ENCODE measurements at places on chromosomes 7 and 10.

DNA sequence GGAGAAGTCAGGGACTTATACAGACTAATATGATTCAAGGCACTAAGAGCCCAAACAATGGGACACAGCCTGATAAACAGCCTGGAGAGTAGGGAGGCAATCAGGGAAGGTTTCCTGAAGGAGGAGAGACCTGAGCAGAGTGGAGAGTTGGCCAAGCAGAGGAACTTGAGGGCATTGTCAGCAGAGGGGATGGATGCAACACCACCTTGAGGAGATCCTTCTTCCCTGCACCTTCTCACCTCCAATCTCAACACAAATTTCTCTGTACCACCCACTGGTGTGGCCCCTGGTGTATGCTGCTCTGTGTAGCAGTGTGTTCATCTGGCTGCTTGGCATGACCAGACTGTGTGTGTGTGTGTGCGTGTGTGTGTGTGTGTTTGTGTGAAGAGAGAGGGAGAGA is 146.2 kb downstream of the WDR11 start:
- no peak for DNase-seq

DNA sequence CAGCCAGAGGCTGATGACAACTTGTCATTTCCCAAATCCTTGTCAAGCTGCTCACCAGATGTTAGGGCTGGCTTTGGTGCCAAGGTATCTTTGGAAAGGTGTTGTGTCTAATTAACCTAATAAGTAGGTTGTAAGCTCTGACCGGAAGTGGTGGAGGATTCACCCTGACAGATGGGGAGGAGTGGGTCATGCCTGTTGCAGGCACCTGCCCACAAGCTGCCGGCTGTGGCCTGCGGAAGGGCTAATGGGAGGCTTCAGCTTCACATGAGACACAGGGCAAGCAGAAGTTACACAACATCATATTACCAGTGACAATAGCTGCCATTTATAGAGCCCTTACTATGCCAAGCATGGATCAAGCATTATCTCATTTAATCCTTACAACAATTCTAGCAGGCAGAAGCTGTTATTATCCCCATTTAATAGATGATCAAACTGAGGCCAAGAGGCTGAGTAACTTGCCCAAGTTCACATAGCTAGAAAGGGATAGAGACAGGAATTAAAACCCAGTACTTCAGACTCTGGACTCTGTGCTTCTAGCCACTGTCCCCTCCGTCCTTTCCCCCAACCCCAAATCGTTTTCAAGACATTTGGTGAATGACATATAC is 63.1 kb upstream of the DUSP5 start:
- DNase-seq = no peak

- DNase-seq = no peak
Measured at GRCh38 chr7:102395592-102395872, 631 bp upstream of the PRKRIP1 start.

DNA sequence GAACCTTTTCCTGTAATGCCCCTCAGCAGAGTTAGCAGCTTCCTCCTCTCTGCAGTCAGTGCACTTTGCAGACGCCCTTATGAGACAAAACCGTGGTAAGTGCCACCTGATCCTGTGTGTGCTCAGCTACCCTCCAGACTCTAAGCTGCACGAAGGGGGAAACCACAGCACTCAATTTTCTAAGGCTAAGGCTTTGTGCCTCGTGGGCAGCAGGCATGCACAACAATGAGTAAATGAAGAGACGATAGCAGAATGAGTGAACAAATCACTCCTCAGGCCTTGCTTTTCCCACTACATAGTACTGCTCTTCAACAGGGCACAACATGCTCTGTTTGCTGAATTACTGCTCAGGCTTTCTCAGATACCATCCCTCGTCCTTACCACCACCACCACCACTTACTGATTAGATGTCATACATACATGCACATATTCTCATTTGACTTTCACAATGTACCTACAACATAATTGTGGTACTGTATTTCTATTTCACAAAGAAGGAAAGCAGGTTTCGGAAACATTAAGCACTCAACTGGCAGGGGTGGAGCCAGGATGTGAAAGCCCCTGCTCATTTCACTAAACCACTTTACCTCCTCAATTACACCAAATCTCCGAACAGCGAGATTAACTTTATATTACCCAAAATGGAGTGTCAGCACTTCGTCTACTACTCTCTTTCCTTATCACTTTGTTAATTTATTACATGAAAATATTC is 85.4 kb downstream of the ICA1 start:
- peak; percentile 50 for DNase-seq

- no peak for DNase-seq
Measured at GRCh38 chr10:24331457-24331856, 122.5 kb downstream of the KIAA1217 start.

DNA sequence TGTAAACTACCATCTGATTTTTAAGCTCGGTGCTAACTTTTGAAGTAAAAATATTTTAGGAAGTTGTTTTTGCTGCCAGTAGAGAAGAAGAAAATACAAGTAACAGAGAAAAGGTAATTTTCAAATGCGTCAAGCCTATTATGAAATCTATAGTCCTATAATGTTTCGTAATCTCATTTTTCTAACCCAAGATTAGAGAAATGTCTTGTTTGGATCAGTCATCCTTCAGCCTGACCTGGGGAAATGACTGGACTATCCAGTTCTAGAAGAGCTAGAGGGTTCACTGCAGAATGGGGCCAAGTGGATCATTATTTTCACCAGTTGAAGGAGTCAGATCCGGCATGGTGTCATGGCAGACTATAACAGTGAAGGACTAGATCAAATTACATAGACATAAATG is 62.7 kb upstream of the FGL2 start:
- DNase-seq = no peak

DNA sequence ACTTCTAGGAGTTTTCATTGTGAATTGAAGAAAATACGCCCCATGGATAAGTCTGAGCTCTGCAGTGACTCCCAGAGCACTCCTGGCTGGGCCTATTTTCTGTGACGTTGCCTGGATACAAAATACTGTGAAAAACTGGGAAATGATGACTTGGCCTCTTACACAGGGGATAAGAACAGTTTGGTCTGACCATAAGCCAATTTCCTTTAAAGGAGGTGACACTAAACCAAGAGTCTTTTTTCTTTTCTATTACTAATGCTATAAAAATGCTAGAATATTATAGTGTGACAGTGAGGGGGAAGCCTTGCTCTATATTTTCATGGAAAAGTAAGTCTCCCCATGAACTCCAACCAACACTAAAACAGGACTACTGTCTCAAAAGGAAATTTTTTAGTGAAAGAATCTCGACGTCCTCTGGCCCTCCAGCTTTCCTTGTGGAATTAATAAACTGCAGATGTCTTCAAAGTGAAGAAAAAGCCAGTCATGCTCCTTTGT is 45.5 kb downstream of the MYOF start:
- DNase-seq = no peak

- DNase-seq = no peak
Measured at GRCh38 chr7:17147409-17147808, 151.0 kb upstream of the AHR start.

DNA sequence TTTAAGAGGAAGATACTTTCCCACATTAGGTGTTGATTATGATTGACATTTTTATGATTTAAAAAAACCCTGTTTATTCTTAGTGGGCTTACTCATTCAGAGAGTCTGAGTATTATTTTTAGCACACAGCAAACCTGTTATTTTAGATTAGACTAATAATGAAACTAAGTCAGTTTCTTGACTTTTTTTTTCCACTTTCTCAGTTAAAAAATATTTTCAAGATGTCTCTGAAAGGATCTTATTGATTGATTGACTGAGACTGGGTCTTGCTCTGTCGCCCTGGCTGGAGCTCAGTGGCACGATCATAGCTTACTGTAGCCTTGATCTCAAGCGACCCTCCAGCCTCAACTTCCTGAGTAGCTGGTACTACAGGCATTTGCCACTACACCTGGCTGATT is 20.4 kb upstream of the INPP5F start:
- DNase-seq = no peak

DNA sequence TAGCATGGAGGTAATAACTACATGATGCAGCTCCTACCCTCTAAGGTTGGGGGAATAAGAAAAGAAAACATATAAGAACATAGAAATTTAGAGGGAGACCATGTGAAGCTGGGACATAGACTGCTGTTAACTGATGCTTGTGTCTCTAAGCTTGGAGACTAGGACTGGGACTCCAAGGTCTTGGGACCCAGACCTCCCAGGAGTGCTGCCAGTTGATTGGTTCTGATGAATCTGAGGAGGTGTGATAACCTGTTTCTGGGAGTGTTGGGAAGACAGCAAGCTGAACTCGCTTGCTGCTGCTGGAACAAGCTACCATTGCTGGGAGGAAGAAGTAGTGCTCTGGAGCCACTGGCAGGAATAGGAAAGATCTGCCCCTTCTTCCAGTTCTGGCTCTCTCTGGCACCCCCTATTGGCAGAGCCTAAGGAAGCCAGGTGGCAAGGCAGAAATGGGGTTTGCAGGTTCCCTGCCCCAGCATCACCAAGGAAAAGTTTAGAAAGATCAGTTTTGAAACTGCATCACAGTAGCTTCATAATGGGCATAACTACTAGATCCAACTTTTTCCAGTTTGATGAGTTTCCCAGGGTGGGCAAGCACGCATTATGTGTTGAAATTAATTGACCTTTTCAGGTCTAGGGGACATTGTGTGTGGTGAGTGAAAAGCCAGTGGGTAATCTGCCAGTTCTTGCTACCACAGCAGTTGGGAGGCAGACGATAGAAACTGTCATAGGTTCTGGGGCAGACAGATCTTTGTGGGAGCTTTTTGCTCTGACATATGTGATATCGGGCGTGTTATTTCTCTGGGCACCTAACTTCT is 140.7 kb downstream of the SND1 start:
- DNase-seq = peak; percentile 32

GRCh38 chr10:85612378-85612775 is 754.2 kb downstream of the GRID1 start:
- DNase-seq = no peak

- DNase-seq = no peak
Measured at GRCh38 chr7:45001826-45002225, 1.8 kb downstream of the CCM2 start.

DNA sequence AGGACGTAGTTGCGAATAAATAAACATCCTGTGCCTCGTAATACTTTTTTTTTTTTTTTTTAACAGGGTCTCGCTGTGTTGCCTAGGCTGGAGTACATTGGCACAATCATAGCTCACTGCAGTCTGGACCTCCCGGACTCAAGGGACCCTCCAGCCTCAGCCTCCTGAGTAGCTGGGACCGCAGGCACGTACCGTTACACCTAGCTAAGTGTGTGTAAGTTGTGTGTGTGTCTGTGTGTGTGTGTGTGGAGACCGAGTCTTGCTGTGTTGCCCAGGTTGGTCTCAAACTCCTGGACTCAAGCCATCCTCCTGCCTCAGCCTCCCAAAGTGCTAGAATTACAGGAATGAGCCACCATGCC is 573 bp upstream of the PON2 start:
- DNase-seq = no peak

DNA sequence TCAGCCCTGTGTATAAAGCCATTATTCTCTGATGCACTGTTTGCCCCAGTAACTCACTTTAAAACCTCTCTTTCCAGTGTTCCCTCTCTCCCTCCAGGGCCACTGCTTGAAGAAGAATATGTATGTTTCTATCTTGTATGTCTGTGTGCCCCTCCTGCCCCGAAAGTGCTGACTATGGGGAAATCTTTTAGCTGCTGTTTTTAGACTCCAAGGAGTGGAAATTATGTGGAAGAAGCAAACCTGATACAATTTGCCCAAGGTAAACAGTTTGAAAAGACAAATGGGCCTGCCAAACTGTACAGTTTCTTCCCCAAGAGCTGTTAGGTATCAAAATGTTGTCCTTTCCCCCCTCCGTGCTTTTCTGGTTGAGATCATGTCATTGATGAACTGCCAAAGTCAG is 3.4 kb downstream of the ADRA2A start:
- DNase-seq = no peak

DNA sequence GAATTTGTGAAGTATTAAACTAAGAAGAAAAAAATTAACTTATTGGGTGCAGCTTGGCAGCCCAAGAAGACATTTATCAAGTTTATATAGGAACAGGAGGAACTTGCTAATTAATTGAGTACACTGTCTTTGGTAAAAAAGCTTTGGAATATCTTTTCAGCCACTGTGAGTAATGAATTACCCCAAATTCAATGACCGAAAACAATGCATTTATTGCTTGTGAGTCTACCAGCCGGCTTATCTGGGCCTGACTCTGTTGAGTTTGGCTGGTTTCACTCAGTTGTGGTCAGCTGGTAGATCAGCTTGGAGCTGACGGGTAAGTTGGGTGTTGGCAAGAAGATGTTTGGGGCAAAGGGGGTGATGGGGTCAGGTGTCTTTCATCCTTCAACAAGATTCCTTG is 11.6 kb downstream of the GNG11 start:
- no peak for DNase-seq

DNA sequence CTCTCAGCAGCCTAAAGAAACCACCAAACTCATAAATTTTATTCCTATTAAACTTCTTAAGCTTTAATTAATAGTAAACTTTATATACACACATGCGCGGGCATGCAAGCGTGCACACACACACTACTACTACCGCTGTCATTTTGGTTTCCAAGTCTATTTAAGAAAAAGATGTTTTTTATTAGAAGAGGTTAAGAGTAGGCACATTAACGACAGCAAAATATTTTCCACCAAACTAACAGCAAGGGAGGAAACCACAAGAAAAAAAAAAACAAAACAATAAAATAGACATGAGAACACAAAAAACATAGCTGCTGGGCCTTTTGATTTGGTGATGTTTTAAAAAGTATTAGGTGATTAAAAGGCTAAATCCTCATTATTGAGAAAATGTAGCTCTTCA is 28.6 kb downstream of the RTKN2 start:
- no peak for DNase-seq

DNA sequence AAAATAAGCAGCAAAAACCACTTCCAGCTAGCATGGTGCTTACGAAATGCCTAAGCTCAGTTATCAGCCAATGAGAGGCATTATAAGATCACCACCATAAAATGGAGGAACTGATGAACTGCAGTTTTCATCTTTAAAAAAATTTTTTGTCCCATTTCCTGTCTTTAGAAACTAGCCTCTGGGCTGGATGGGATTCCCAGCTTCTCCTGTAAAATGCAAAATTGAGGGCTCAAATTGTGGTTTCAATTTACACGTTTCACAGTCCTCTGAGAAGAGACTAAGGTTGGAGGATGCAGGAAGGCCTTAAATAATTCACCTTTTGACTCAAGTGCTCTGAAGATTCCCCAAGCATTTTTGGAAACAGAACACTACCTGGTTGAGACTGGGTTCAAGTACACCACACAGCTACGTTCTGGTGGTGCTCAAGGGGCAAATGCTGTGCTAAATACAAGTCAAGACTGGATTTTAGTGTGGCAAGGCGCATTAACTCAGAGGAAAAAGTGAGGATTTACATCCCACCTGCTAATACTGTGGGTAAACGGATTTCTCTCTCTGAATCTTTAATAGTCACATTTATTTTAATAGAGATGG is 951 bp downstream of the ZNF25 start:
- DNase-seq = no peak

DNA sequence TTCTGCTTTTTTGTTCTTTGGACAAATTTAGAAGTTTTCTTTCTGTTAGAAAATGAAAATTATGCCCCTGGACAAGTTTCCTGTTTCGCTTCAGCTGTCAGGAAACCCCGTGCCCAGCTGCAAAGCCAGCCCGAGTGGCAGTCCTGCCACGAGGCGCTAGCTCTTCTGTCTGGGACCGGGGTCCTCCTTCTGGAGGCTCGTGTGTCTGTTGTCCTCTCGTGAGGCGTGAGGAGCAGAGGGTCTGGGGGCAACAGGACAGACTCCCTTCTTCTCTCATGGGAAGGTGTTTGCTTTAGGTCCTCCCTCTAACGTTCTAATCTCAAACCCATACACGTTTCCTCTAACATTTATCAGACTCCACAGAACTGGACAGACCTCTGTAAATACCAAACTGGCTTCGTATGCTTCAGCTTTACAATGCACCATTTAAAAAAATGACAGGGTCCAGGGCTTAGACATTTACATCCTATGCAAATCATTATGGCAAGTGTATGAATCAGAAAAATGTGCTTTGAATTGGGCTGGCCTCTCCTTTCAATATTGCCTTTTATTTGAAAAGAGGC is 184.5 kb upstream of the SHH start:
- no peak for DNase-seq
